ENCODE measurements at places on chromosomes 5 and 9. TPM values are rescaled to one million over a fixed set of nuclear protein-coding genes. Genes with fewer than 3 reads are reported as not detected.

The MATR3 gene
- 169 TPM for total RNA-seq

The ADGRD2 gene
- total RNA-seq = not detected

The FOXD4L6 gene
- total RNA-seq = not detected

The ANKRD34B gene
- under 0.01 TPM for total RNA-seq
